ENCODE measurements at places on chromosomes 2 and 18.

GRCh38 chr2:212242724-212243123 is 295.9 kb downstream of the ERBB4 start:
- DNase-seq: no peak

GRCh38 chr18:77177009-77177408 is 44.4 kb upstream of the MBP start:
- no peak for DNase-seq

DNA sequence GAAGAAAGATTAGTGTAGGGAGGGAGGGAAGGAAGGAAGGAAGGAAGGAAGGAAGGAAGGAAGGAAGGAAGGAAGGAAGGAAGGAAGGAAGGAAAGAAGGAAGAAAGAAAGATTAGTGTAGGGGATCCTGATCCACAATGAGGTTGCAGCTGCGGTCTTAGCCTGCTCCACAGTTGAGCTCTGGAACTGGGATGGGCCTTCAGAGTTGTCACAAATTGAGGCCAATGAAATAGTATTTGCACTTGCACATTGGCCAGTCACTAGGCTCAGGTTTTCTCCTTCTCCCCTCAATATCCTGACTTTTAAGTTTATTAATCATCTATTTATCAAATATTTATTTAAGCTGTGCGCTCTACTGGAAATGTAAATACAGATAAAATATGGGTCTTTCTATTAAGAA is 34.3 kb downstream of the DOK6 start:
- DNase-seq: no peak

DNA sequence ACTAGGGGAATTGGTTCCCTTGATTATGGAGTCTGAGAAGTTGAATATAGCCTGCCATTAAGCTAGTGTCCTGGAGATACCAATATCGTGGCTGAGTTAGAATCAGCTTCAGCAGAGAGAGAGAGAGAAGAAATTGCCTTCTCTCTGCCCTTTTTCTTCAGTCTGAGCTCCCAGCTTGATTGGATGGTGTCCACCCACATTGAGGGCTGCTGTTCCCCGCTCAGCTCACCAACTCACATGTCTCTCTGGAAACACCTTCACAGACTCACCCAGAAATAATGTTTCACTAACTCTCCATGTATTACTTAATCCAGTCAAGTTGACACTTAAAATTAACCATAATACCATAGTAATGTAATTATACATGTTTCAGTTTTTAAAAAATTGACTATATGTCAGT is 17.9 kb upstream of the TRIM43 start:
- no peak for DNase-seq

GRCh38 chr2:230980468-230980867 is 15.5 kb upstream of the SPATA3 start:
- peak; percentile 15 for DNase-seq

GRCh38 chr2:63856303-63856603 is 14.6 kb downstream of the UGP2 start:
- DNase-seq: peak; percentile 86
